Naive thymus-derived CD4-positive, alpha-beta T cell (primary cell): ENCODE measurements at places on chromosomes 1 and 21. TPM values are rescaled to one million over a fixed set of nuclear protein-coding genes. Genes with fewer than 3 reads are reported as not detected.

The TNFRSF14 gene
- 200 TPM for total RNA-seq

The KLHDC7A gene
- not detected for total RNA-seq

The WNT9A gene
- not detected for total RNA-seq

The EPS8L3 gene
- not detected for total RNA-seq

The DMRTA2 gene
- total RNA-seq: not detected

The RAB29 gene
- total RNA-seq: 23.9 TPM
